Stimulated activated CD4-positive, alpha-beta T cell treated with anti-CD3 and anti-CD28 coated beads, TNF-alpha, amount 100 ng/mL, for 1 hour (primary cell): ENCODE measurements at places on chromosomes 1 and 21.
A peak's percentile ranks its signal among the peaks of the same experiment; 100 is the strongest.

- no peak for DNase-seq
Observed at GRCh38 chr1:238916828-238917227, 469.5 kb upstream of the CHRM3 start.

DNA sequence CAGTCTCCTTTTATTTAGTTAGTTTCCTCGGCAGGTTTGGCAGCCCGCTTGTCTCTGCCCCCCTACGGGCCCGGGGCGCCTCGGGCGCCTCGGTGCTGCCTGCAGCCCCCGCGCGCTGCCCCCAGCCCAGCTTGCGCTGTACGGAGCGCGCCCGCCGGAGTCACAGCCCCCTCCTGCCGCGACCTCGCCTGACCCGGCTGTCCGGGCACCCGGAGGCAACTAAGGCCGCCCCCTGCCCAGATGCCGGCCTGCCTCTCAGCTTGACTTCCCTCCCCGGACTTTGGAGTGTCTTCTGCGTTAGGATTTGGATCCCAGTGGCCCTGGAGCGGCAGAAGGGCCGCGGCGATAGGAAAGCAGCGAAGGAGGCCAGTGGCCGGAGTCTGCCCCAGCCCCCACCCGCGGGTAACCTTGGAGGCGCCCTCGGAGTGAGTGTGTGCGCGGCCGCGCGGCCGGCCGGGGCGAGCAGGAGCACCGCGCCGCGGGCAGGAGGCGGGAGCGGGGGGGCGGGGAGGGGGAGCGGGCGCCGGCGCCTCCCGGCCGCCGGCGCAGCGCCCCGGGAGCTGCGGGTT, 7.6 kb downstream of the CDKN2C start:
- no peak for DNase-seq

DNA sequence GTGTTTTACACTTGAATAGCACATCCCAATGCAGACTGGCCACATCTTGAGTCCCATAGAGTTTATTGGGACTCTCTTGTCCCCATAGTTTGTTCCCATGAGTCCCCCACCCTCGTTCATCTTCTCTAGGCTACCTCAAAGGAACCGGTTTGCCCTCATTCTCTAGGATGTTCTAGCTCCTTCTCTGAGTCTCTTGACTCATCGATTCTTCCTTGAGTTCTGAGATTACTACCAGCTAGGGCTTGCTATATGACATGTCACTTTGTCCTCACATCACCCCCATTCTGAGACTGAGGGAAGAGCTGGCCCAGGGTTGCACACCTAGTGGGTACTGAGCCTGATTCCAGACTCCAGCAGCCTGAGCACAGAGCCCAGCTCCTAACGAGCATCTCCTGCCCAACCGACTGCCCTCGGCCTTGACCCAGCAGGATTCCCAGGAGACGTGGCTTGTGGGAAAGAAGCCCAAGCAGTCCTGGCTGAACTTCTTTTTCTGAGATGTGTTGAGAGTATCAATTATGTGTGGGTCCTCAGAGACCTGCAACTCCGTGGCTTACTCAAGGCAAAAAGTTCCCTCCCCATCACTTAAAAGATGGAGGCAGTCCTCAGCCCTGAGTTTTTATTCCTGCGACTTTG, 42.0 kb downstream of the TMEM51 start:
- no peak for DNase-seq

DNA sequence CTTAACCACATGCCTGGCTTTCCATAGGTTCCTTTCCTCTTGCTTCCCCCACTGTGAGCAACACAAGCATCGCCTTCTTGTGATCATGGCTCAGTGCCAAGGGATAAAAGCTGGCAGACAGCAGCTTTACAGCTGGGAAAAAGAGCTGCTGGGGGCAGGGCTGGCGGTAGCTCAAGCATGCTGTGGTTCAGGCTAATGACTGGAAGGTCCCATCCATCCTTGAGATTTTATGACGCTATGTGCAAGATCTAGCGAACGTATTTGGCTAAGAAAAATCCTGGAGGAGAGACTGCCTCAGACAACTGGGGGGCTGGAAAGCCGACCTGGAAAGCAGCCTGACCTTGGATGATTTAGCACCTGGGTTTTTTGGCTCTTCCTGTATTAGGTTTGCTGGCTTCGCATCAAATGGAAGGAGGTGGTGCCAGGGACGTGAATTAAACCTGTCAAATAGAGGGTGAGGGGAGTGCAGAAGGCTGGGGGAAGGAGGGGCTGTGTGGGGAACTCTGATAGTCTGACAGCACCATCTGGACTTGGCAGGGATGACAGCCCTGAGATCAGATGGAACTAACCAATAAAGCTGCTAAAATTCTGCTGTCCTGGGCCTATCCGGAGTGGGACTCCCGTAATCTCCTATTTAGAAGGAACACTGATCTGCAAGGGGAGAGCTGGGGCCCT, 34.8 kb downstream of the ZMYND12 start:
- no peak for DNase-seq

- no peak for DNase-seq
Observed at GRCh38 chr1:119009312-119009655, 21.1 kb upstream of the TBX15 start.

DNA sequence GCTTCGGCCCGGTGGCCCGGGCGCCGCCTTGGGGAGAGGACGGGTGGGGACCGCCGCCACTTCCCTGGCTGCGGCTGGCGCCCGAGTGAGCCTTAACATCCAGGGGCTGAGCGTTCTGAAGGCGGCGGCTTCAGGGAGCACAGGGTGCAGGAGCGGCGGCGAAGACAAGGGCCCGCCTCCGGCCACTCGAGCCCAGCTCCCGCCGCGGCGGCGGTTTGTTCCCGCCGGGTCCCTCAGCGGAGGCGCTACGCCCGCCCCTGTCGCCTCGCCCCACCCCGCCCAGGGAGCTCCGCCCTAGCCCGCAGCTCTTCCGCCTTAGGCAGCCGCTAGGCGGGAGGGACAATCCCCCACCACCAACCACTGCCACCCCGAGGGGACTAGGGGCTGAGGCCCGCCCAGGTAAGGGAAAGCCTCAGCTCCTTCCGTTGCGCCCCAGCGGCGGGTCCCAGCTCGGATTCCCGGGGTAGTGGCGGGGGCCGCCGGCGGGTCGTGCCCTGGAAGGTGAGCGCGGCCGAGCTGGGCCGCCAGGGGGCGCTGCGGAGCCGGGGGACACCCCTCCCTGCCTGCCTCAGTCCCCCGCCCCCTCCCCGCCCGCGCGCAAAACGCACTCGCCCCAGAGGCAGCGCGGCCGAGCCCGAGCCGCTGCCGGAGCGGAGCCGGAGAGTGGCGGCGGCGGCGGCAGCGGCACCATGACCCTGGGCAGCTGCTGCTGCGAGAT, at the start of gene FOXD2:
TSS of gene FOXD2 (plus strand) at position 598 of the 718 bp plus-strand sequence. CDS start at position 690, 92 bp downstream.
- peak; percentile 81 for DNase-seq

DNA sequence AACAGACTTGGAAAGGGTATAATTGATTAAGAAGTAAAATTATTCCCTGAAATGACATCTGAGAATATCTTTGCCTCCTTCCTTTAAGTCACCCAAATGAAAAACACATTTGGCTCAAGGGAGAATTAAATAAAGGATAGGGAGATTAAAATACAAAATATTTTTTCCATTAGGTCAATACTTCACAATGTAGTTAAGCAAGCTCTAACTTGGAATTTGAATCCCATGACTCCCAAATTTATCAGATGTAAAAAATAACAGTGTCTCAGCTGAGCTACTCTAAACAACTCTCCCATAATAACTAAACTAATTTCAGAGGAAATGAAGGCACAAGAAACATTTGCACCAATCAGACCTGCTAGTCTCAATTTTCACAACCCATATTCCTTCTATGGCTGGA, 6.5 kb upstream of the NMNAT2 start:
- no peak for DNase-seq

DNA sequence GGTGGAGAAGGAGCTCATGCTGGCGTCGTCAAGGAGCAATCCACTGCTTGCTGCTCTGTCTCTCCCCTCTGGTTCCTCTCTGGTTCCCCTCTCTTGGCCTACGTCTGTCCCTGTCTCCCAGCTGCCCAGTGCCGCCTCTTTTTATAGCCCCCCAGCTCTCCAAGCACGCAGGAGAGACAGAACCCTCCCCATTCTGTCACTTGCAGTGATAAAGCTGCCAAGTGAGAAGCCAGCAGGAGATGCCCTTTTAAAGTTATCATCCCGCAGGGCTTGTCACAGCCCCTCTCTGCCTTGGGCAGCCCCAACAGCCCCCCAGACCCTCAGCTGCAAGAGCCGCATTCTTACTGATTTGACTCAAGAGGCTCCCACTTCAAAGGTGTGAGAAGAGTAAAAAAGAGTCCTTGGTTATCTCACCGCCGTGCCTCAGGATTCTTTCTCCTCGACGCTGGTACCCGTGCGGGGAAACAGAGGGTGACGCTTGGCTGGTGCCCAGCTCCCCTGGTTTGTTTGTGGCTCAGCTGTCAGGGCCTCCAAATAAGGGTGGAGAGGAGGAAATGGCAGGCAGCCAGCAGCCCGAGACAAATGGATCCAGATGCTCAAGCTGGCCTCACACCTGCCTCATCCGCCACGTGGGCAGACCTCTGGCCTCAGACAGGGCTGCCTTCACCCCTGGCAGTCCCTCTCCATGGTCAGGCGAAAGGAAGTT, at the start of gene NPPA:
TSS of gene NPPA (minus strand) at position 117 of the 706 bp plus-strand sequence. CDS start at position 18, 99 bp downstream.
- DNase-seq, result no peak

DNA sequence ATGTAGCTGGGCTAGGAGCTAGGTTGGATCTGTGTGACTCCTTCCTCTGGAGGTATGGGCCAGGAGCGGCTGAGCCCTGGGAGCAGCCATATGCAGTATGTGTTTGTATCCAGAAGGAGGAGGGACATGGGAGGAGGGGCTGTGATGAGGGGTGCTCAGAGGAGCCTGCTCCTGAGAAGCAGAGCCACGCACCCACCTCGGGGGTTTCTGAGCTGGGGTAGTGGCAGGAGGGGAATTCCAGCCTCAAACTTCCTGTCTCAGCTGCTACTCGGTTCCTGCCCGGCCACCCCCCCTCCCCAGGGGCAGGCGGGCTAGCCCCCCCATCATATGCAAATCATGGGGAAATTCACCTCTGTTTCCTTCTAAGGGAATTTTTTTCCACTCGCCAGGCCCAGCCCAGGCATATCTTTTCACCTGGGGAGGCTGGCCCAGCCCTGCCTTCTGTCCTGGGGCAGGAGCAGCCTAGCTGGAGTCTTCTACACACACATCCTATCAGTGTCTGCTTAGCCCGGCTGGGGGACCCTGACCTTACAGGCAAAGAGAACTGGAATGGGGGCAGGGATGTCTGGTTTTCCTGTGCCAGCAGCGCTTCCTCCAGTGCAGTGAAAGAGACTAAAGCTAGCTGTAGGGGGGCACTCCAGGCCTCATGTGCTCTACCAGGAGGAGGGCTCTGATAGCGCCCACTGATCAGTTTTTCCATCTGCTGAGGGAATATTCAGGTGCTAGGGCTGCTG, 3.0 kb downstream of the ZC3H12A start:
- DNase-seq, result peak; percentile 77

DNA sequence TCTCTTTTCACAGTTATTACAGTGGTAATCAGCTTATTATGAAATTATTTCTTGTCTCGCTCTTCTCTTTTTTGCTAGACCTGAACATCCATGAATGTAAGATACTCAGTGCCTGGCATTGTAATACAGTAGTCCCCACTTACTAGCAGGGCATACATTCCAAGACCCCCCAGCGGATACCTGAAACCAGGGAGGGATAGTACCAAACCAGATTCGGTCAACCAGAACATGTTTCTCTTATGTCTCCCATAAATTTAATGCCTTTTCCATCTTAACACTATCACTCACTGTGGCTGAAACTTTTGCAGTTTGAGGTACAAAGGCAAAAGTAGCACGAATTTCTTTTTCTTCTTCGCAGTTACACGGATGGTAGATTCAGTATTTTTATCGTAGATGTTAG, 24.6 kb upstream of the B3GALT2 start:
- DNase-seq, result no peak

GRCh38 chr1:207486198-207486597, 9.8 kb upstream of the CR1 start:
- DNase-seq, result no peak

DNA sequence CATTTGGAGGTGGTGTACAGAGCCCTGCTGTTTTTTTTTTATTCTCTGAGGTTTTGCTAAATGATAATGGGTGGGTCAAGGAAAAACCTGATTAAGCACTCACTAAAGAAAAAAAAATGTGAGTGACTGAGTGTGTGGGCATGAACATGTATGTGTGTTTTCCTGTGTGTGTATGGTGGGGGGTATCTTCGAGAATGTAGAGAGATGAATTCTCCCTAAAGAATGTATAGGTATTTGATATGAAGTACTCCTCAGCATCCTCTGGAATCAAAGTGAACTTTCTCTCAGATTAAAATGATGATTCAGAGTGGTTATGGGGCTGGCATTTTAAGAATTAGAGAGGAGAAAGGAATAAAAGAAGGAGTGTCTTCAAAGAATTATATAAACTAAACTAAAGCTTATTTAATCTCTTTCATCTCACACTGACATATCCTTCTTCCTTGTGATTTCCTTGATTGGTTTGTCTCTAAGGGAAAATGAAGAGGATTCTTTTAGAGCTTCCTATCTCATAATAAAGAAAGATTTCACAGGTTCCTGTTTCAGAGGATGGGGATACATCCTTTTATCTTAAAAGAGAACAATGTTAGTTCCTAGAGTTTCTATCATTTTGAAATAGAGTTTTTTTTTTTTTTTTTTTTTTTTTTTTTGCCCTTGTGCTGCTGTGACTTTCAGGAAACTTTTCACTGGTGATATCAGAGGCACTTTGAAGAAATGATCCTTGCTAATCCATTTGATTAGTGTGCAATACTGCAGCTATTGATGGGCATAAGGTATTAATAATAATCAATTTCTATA, 23.9 kb downstream of the S1PR1 start:
- no peak for DNase-seq

DNA sequence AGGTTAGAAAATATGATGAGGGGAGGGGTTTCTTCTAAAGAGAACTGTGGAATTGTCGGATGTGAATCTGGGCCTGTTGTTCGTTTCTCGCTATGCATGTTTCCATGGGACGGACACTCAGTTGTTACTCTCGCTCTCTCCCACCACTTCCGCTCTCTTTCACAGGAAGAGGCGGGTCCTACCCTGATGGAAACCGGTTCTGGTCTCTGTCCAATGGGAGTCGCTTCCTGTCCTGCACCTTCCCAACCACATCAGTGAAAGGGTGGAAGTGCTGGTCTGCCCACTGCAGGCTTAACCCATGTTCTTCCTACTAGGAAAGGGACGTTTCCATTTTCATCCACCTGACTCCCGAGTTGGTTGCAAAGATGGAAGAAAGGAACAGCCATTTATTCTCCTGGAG, 119.4 kb downstream of the KCNJ15 start:
- DNase-seq, result no peak

DNA sequence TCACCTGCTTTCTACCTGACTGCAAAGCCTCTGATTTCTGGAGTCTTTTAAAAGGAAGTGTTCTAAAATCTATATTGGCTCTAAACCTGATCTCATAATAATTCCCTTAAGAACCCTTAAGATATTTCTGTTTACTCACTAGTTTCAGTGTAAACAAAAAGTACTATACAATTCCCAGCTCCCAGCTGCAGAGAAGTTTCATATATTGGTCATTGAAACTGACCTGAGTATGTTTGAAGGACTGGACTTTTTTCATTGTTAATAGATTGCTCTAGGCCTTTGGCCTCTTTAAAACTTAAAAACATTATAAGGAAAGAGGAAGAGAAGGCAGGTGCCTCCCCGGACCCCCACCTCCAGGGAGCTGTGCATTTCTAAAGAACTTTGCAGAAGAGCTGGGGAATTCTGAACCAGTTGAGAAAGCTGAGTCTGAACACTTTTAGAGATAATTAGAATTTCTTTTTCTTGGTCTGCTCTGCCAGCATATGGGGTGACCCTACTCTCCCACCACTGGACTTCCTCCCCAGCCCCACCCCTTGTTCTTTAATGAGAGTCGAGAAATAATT, 23.7 kb downstream of the CLIC6 start:
- no peak for DNase-seq
